ENCODE measurements at places on chromosomes 11 and 22.
A peak's percentile ranks its signal among the peaks of the same experiment; 100 is the strongest.

DNA sequence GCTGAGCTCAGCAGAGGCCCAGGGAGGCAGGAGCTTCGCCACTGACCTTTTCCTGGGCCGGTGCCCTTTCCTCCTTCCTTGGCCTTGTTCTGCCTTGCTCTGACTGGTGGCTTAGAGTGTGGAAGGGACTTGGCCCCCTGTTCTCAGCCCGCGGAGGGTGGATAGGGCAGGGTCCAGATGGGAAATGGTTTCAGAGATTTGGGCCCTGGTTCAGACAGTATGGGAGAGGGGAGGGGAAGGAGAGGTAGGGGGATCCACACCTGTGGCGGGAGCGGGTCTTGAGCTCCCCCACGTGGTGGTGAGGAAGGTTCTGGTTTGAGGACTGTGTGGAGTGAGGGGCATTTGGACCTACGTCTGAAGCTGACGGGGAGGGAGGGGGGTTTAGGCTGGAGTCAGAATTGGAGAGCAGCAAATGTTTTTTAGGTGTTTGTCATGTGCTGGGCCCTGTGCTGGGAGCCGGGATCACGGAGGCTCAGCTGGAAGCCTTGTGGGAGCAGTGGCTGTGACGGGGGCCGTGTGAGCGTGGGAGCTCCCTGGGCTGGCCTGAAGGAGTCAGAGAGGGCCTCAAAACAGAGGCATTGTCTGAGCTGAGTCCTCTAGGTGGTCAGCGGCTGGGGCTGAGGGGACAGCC is 27.2 kb downstream of the SHANK3 start:
- no peak for DNase-seq

- DNase-seq: no peak
Measured at GRCh38 chr11:46130286-46130940, 9.2 kb upstream of the PHF21A start.

DNA sequence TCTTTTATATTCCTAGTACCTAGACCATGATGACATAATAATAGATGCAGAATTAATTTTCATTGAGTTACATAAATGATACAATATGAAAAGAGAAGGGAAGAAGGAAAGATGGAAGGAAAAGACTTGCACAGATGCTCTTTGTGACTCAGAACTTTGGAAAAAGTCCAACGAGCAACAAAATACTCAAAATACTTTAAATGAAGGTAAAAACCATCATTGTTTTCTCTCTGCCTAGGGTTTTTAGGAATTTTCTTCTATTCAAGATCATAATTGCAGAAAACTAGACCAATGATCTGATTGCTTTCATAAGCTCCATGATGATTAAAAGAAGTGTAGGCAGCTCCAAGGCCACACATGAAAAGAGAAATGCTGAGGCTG is 276.9 kb downstream of the KIRREL3 start:
- DNase-seq: no peak

- no peak for DNase-seq
Measured at GRCh38 chr11:24635588-24636290, 138.9 kb downstream of the LUZP2 start.

- no peak for DNase-seq
Measured at GRCh38 chr11:75858613-75859012, 43.6 kb downstream of the UVRAG start.

GRCh38 chr11:32435942-32436750 is 807 bp upstream of the WT1 start:
- DNase-seq: no peak

GRCh38 chr11:107836851-107837250 is 21.7 kb downstream of the SLC35F2 start:
- no peak for DNase-seq

GRCh38 chr22:50621948-50622722 is 5.8 kb downstream of the ARSA start:
- DNase-seq: peak; percentile 20

DNA sequence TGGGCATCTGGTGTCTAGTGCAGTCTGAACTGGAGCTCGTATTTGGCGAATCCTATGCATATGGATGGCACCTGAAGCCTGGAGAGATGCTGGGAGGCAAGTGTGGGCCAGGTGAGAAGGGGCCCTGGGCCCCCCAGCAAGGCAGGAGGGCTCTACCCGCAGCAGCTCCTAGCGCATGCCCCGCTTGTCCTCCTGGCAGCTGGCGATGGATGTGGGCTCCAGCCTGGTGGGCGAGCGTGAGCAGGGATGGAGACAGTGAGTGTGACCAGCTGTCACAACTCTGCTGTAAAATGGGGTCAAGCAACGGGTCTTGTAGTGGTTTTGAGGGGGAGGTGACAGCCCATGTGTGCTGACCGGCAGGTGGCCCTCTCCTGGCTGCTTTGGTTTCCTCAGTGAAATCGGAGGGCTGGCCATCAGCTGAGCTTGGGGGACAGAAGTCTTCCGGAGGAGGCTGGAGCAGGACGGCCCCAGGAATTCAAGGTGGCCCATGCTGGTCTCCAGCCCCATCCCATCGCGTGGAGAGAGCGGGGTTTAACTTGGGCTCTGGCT is 12.0 kb downstream of the FRMD8 start:
- DNase-seq: no peak

DNA sequence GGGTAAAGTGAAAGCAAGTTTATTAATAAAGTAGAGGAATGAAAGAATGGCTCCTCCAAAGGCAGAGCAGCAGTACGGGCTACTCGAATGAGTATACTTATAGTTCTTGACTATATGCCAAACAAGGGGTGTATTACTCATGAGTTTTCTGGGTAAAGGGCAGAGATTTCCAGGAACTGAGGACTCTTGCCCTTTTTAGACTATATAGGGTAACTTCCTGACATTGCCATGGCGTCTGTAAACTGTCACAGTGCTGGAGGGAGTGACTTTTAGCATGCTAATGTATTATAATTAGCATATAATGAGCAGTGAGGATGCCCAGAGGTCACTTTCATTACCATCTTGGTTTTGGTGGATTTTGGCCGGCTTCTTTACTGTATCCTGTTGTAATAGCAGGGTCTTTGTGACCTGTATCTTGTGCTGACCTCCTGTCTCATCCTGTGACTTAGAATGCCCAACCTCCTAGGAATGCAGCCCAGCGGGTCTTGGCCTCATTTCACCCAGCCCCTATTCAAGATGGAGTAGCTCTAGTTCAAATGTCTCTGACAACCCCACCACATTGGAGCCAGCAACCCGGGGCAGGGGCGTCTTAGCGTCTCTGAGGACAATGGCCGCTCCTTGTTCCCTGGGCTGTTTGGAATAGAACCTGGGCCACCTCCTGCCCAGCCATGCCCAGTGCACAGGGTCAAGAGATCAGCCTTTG is 34.9 kb upstream of the CD82 start:
- peak; percentile 8 for DNase-seq

DNA sequence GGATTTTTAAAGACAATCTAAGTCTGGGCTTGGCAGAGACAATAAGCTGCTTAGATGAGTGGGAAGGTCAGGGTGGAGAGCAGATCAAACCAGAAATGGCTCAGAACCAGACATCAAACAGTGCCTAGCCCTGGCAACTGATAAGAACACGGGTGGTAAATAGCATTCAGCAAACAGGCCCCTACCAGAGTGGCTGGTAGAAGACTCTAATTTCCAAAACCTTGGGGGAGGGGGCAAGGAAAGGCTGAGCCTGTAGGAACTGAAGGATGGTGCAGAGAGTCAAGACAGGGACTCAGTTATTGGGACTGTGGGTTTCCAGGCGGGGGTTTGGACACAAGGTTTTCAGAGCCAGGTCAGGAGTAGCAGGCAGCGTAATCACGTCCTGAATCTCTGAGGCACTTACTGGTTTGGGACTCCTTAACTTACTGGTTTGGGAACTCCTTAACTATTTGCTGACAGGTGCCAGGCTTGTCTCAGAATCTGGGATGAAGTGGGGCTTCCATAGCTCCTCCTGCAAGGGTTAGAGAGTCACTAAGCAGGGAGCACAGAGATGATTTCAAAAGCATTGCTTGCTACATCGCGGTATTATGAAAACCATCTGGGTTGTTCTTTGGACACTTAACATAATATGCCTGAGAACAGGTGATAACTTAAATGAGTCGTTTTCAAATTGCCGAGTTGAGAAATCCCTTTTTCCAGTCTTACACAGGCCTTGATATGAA is 5.7 kb upstream of the ABTB2 start:
- DNase-seq: no peak

DNA sequence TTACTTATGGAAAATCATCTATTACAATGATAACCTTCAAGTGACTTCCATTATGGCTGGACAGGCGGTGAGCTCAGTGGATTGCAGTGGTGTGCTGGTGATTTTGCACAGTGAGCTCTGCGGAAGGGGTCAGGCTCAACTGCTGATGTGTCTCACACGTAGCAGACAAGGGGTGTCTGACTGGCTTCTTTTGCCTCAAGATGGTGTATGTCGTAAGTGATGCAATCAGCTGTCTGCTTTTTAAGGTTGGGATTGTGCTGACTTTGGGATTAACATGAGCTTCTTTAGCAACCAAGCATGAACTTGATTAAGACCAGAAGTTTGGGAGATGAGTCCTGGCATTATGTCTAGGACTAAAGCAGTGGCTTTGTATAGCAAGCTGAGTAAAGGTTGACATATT is 49.5 kb downstream of the POLD3 start:
- no peak for DNase-seq

- no peak for DNase-seq
Measured at GRCh38 chr11:92765082-92765840, 204.2 kb upstream of the MTNR1B start.

GRCh38 chr11:20134991-20135736 is 25.1 kb downstream of the DBX1 start:
- no peak for DNase-seq

- no peak for DNase-seq
Measured at GRCh38 chr22:33880986-33881385, 39.3 kb downstream of the LARGE1 start.

DNA sequence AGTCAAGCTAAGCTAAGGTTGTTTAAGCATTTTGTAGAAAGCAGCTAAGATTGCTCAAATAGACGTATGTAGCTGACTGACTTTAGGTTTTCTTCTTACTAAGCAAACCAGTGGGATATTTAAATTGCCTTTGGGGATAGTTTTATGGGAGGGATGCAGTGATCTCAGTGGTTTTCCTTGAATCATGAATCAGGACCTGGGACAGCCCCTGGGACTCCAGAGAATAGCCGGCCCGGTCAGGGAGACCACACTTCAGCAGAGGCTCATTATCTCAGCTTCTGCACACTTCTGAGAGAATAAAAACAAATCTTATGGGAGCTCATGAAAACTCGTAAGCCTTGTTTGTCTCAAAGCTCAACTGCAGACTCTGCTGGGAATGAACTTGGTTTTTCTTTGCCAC is at the start of gene OR9I1:
Gene OR9I1, minus strand, starts transcription at position 62 of the 400 bp plus-strand sequence. CDS start 6,086 bp downstream, outside the sequence.
- no peak for DNase-seq

DNA sequence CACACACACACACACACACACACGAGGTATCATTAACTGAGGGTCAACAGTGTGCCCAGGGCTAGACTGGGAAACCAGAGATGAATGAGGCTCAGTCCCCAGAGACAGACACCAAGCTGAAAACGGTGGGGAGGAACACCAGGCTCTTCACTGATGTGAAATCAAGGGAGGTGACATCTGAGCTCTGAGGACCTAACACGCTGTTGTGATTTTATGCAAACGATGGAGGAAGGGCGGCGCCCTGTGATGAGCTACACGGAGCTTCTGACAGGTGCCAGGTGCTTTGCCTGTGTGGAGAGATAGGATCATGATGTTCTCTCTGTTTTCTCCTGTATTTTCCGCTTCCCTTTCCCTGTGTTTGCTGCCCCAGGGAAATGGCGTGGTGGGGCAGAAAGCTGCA is 6.5 kb upstream of the CYB5R3 start:
- no peak for DNase-seq
